ENCODE measurements at places on chromosomes 7 and 10. TPM values are rescaled to one million over a fixed set of nuclear protein-coding genes. Genes with fewer than 3 reads are reported as not detected.

CARD11 gene
- total RNA-seq: 178 TPM

THSD7A gene
- total RNA-seq: not detected

SFTPA2 gene
- not detected for total RNA-seq

BLNK gene
- total RNA-seq: not detected

TEX47 gene
- not detected for total RNA-seq

NPY gene
- total RNA-seq: not detected

KIAA1549 gene
- total RNA-seq: 1.2 TPM

ZNF479 gene
- total RNA-seq: not detected

LIPN gene
- not detected for total RNA-seq

GDI2 gene
- 237 TPM for total RNA-seq

CLRN3 gene
- not detected for total RNA-seq

FKBP6 gene
- total RNA-seq: not detected

BRAT1 gene
- total RNA-seq: 39.4 TPM

Measured in activated CD8-positive, alpha-beta T cell treated with anti-CD3 and anti-CD28 coated beads, Interleukin-2, amount 10 ng/mL, durations not matched to agents 7 days and 5 days (primary cell).